Frontal cortex (tissue), 4 donors: ENCODE measurements at places on chromosomes 12 and 14. TPM values are rescaled to one million over a fixed set of nuclear protein-coding genes. Genes with fewer than 3 reads are reported as not detected.

The TAS2R8 gene
- under 0.01 TPM for total RNA-seq

The ZCCHC8 gene
- total RNA-seq = 31.8 TPM

The FSCB gene
- not detected for total RNA-seq

The CD69 gene
- total RNA-seq = not detected
